Stimulated activated naive CD8-positive, alpha-beta T cell treated with anti-CD3 and anti-CD28 coated beads, Interleukin-15, amount 100 ng/mL, for 72 hours (primary cell): ENCODE measurements at places on chromosomes 3 and 15.

- DNase-seq = no peak
Measured at GRCh38 chr3:147875498-147875897, 466.3 kb downstream of the ZIC1 start.

- DNase-seq = no peak
Measured at GRCh38 chr15:40489274-40490175, 18.7 kb downstream of the CHST14 start.

GRCh38 chr3:484341-484740, 287.8 kb downstream of the CHL1 start:
- DNase-seq = no peak

- no peak for DNase-seq
Measured at GRCh38 chr3:171566803-171567422, 106.7 kb upstream of the TNIK start.

DNA sequence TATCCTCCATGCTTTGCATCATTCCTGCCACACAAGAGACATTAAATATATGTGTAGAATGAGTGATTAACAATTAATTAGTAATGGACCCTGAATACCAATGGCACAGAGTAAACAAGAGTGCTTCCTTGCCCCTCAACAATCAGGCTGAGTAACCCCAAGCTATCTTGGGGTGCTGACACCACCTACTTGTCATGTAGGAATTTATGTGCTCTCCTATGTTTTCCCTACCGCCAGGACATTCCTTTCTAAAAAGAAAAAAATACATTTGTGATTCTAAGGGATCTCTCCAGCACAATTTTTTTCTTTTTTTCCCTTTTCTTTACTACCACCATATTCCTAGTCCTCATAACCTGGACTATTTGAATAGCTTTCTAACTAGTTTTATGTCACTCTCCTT, 449.1 kb downstream of the MFSD1 start:
- DNase-seq = no peak

- no peak for DNase-seq
Measured at GRCh38 chr3:141305436-141305835, 62.9 kb upstream of the ZBTB38 start.

DNA sequence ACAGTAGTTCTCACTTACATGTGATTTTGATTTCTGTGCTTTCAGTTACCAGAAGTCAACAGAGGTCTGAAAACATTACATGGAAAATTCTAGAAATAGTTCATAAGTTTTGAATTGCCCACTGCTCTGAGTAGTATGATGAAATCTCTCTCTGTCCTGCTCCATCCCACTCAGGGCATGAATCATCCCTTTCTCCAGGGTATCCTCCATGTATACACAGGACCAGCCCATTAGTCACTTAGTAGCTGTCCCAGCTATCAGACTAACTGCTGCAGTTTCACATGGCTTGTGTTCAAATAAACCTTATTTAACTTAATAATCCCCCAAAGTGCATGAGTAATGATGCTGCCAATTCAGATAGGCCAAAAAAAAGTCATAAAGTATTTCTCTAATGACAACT, 38.6 kb downstream of the EPHA3 start:
- DNase-seq = no peak
